Fibroblast of mammary gland (primary cell): ENCODE measurements at places on chromosomes 2 and 18.

GRCh38 chr2:185643434-185643833, 95.2 kb upstream of the FSIP2 start:
- no peak for DNase-seq

DNA sequence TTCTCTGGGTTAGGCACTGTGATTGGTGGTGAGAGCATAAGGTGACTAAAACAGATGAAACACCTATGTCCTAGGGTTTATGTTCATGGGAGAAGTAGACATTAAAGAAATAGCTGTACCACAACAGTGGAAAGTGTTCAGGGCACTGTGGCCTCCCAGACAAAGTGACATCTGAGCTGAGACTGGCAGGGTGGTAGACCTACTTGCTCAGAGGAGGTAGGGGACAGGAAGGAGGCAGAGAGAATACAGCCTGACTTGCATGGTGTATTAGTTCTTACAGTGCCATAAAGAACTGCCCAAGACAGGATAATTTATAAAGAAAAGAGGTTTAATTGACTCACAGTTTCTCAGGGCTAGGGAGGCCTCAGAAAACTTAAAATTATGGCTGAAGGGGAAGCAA, 82.6 kb downstream of the MAPRE2 start:
- DNase-seq: no peak

DNA sequence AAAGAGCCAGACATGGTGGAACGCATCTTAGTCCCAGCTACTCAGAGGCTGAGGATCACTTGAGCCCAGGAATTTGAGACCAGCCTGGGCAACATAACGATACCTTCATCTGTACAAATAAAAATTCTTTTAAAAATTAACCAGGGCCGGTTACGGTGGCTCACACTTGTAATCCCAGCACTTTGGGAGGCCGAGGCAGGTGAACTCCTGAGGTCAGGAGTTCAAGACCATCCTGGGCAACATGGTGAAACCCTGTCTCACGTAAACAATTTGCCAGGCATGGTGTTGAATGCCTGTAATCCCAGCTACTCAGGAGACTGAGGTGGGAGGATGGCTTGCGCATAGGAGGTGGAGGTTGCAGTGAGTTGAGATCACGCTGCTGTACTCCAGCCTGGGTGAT, 25.8 kb upstream of the KCNG3 start:
- DNase-seq: no peak

GRCh38 chr2:219530048-219530963, 13.3 kb downstream of the CHPF start:
- peak; percentile 76 for DNase-seq

GRCh38 chr2:23525137-23525765, 140.3 kb downstream of the KLHL29 start:
- no peak for DNase-seq

GRCh38 chr2:204240961-204241360, 304.3 kb upstream of the PARD3B start:
- DNase-seq: no peak

- peak; percentile 9 for DNase-seq
Observed at GRCh38 chr18:3103576-3103975, 90.6 kb upstream of the LPIN2 start.

GRCh38 chr2:119371111-119371510, 4.3 kb downstream of the DBI start:
- no peak for DNase-seq

DNA sequence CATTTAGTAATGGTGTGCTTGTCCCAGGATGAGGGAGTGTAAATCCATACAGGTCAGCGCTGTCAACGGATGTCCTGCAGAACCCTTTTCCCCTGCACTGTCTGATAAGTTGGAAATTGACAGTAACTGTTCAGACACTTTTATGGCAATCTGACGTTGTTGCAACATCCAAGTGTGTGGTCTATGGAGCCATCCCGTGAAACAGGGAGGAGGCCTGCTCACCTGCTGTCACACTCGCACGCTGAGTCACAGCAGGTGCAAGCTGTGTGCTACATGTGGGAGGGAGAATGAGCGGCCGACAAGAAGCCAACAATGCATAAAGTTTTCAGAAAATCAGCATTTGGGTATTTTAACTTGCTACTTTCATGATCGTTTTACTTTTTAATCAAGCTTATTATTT, 43.7 kb upstream of the RMDN2 start:
- DNase-seq: no peak

GRCh38 chr2:45184606-45185005, 175.4 kb upstream of the SIX2 start:
- peak; percentile 83 for DNase-seq

DNA sequence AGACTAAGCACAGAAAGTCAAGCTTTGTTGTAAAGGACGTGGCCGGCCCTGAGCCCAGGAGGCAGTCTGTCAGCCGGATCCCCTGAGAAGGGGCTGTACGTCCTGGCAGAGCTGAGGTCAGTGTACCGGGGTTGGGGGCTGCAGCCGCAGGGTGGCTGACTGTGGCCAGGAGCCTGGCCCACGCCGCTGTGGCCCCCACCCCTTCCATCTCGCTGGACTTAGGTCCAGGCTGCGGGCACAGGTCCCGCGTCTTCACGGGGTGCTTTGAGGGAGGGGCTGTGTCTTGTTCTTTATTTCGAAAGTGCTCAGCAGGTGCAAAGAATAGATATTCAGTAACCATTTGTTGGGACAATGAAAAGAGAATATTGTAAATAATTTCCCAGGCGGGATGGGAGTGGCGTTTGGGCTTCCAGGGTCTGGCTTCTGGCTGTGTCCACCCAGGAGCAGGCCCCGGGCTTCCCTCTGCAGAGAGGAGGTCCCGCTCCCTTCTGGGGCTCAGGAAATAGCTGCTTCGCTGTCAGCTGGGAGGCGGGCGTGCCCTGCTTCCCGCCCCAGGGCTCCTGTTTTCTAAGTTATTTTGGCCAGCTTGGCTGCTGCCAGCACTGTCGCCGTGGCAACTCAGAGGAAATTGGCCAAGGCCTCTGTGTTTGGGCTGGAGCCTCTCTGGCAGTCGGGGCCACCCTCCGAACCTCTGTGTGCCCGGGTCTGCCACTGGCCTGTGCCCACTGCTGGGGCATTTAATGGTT, 7.4 kb downstream of the NFATC1 start:
- no peak for DNase-seq
